ENCODE measurements at places on chromosomes 2 and 18.

- no peak for DNase-seq
Measured at GRCh38 chr2:106523976-106524665, 37.0 kb downstream of the CD8B2 start.

DNA sequence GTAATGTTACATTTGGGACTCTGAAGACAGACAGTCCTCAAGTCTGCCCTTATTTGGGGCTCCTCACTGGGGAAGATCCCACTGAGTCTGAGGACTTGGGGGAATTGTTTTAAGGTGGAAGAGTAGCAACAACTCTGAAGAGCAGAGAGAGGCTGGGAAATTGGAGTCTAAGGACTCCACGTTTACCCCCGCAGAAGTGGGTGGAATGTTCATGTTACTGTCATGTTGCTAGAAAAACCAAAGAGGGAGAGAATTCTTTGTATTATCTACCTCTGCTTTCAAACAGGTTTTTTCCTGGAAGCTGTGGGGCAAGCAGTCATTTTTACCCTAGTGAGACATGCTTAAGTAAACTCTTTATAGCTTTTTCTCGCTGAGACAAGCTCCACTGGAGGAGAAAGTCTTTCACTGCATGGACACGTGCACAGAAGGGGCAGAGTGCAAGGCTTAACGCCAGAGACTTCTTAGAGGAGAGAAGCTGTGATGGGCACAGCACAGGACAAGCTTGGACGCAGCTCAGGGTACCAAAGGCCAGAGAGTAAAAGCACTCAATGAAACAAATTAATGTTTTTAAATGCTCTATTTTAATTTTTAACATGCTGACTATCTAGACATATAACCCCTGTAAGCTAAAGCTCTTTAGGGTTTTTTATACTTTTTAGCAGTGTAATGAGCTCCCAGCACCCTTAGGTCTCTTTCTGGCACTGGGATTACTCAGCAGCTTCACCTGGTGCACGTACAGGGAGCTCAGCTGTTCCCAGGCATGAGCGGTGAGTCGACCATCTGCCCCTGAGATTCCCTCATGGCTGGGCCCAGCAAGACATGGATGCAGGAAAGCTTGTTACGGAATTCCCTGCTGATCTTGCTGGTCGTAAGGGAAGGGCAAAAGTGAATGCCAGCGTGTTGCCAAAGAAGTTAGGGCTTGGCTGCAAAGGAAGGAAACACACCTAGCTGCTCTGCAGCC is 54.5 kb upstream of the BIN1 start:
- no peak for DNase-seq

GRCh38 chr2:9735335-9735734 is 104.5 kb upstream of the YWHAQ start:
- peak; percentile 63 for DNase-seq

DNA sequence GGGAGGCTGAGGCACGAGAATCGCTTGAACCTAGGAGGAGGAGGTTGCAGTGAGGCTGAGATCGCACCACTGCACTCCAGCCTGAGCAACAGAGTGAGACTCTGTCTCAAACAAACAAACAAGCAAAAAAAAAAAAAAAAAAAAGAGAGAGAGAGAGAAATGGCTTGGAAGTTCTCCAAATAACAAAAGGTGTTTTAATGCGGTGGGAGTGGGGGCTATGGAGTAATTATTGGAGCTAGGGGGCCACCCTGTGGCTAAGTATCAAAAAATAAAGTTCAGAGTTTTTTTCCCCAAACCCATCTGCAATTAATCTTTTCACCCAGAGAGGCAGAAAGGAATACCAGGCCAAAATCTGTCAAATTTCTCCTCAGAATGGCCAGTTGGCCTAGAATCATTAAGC is 23.0 kb upstream of the CEP68 start:
- DNase-seq: peak; percentile 23

DNA sequence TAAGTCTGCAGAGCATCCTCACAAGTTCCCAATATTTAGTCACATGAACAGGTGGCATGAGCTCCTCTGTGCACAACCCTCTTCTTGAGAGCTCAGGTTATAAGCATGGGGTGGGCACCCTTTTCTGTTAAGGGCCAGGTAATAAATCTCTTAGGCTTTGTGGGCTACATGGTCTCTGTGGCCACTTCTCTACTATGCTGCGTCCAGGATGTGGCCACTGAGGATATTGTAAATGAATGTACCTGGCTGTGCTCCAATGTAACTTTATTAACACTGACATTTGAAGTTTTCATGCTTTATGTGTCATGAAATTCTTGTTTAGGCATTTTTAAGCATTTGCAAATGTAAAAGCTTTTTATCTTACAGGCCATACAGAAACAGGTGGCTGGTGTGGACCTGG is 116.8 kb upstream of the ST6GAL2 start:
- no peak for DNase-seq

DNA sequence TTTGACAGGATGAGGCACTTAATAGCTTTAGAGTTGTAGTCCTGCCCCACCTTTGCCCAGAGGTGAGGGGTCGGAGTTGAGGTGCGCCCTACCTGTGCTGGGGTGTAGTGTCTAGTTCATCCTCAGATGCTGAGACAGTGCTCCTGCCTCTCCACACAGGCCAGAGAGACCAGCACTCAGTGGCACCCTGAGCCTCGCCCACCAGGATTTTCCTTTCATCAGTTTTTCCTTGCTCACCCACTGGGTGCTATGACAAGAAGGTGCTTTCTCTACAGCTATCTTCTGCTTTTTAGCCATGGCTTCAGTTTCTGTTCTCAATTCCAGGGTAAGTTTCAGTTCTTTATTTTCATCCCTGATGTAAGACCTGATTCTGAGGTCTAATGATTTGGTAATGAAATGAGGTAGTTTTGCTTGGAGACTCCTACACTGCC is 16.8 kb upstream of the TMEM131 start:
- no peak for DNase-seq

DNA sequence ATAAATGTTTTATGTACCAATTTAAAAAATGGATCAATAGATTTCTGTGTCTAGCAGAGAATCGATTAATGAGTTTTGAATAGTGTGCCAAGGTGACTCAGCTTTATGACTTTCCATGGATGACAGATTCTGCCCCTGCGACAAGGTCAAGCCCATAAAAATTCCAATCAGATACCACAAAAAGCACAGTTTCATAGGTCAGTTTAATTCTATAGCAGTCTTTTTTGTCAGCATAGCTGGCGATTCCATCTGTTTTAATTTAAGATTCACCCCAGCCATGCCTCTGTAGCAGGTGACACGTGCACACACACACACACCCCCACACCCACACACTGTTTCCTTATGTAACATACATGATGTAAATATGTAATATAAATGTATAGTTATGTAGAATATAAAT is 28.9 kb downstream of the RAB31 start:
- DNase-seq: no peak

DNA sequence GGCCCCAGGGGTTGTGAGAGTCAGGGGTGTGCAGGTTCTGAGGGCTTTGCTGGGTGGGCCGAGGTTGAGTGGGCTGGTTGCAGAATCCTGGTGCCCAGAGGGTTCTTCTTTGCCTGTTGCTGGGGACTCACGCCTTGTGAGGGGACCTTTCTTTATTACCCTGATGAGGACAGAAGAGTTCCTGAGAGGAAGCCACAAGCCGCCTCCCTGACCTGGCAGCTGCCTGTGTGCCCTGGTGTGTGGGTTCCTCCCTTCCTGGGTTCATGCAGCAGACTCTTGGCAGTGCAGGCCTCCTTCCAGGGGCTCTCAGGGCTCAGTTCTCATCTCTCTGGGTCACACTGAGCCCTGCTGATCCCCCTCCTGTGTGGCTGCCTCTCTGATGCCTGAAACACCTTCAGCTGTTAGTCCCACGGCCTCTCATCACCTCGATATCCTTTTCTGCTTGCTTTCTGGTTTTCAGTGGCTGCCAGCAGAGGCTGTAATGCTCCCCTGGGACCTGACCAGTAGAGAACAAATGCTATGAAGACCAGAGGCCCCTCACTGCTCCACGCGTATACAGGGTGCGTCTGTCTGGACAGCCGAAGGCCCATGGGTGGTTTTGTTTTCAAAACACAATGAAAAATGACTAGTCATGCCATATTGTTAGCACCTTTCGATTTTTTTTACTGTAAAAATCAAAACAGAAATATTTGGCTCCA is 191.3 kb downstream of the AGAP1 start:
- DNase-seq: no peak

- no peak for DNase-seq
Measured at GRCh38 chr2:26913606-26913998, 56.8 kb upstream of the MAPRE3 start.

- no peak for DNase-seq
Measured at GRCh38 chr18:59132810-59133465, 6.7 kb upstream of the SEC11C start.

DNA sequence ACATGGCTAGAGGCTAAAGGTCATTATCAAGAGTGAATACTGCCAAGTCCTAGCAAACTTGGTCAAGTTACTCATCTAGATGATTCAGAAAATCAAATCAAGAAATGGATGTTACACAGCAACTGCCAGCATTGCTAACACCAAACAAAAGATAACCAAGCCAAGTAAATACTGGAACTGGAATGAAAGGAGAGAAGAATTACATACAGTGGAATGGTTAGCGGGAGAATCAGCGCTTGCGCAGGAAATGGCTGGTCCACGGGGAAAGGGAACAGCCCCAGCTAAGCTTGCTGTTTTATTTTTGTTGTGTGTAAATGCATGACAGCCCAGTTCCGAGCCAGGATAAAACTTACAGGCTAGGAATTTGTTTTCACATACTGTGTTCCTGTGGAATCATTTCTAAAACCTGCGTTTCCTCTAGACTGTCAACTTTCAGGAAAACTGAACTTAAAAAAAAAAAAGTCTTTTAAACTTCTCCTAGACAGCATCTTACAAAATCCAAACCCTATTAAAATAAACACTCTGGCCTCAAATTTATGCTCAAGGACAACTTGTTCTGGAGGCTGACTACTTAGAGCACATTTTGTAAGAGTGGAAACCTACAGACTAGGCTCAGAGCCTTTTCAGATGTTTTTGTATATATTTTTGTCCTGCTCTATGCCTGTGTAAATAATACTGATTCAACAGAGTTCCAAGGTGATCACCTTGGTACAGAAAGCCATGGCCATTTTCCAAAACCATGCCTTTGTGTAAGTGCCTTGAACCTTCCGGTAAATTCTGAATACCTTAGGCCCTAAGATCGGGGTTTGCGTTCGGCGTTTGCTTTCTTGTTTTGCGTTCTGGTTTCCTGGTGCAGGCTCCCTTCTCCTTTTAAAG is 30.7 kb upstream of the TXNDC2 start:
- no peak for DNase-seq
